ENCODE measurements at places on chromosomes 2 and 18. TPM values are rescaled to one million over a fixed set of nuclear protein-coding genes. Genes with fewer than 3 reads are reported as not detected.

DNA sequence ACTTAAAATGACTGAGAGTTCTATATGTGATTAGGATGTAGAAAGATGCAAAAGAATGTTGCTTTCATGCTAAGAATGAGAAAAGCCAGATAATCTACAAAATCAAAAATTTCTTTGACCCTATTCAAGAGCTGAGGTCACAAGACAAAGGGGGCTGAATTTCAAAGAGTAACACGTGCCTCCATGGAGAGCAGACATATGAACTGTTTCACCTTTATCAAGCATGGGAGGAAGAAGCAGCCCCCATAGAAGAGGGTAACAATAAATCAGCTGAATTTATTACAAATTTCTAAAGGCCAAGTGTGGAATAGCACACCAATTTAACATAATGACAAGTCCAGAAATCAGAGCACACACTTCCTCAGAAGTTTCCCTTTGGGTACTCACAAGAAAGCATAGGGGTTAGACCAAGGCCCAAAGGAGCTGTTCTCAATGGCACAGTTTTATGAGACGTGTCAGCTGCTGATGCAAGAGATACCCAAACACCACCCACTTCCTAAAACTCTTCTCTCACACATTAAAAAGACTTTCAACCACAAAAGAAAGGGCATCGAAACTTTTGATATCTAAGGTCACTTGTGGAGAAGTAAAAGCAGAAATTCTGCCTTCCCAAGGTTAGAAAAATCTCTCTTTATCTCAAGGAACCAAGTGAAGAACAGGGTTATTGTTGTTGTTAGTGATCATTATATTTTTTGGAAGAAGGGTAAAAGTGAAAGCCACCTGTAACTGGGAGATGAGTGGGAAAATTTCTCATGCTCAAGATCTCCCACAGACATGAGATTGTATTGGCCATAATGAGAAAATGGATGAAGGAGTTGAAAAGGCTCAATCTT lies 950.1 kb downstream of the TRIB2 start:
- no peak overlapping the region for H3K27ac ChIP-seq
- no peaks in the 10 kb centered on the region for H3K4me1 ChIP-seq
- H3K36me3 ChIP-seq = no peaks in the 10 kb centered on the region
- no peak for DNase-seq
- no peak overlapping the region for H3K4me3 ChIP-seq
- no peaks in the 10 kb centered on the region for H3K27me3 ChIP-seq

DNA sequence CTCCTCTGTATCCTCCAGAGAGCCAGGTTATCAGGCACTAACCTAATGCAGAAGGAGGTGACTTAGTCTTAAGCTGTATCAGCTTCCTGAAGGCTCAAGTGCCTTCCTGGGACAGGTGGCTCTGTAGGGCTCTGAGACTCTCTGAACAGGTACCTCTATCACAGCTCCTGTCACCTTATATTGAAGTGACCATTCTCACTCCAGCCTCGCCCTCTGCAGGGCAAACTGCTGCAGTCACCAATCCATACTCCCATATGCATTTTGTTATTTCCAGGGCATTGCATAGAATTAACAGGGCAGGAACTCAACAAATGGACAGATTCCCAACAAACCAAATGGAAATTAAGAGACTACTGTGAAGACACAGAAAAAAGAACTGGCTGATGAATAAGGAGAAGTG lies 203.0 kb upstream of the REV1 start:
- no peaks in the 10 kb centered on the region for H3K36me3 ChIP-seq
- no peak overlapping the region for H3K27ac ChIP-seq
- H3K4me1 ChIP-seq = no peaks in the 10 kb centered on the region
- H3K27me3 ChIP-seq = no peaks in the 10 kb centered on the region
- H3K4me3 ChIP-seq = no peak overlapping the region

The RETREG2 gene
- total RNA-seq = 50.2 TPM

DNA sequence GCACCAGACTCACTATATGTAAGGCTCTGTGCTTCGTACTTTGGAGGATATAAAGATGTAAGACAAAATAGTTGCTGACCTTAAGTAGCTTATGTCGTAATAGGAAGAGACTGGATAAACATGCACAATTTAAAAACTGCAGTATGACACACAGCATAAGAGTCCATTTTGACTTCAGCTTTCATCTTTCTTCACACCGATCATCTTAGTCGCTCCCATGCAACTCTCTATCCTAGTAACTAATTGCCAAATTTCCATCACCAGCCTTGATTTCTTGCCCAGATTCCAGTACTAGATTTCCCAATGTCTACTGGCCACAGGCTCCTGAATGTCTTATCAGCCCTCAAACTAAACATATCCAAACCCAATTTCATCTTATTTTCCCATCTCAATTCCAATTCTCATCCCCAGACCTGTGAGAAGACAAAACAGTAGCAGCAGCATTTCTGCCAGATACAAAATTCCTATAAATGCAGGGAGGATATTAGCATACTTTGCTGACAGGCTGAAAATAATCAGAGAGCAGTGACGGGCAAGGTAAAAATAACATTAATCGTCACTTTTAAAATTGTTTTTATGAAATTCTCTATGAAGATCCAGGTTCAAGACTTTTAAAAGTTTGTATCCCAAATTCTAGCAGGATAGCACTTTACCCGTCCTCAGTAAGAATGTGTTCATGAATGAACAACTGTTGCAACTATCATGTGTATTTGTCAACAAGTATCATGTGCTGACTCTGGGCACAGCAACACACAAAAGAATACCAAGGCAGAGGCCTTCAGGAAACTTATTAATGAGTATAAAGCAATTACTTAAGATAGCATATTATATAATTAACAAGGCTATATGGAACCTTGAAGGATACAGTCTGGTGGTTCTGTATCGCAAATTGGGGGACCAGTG lies 42.2 kb downstream of the KIDINS220 start:
- H3K36me3 ChIP-seq = peaks cover 4% of the 10 kb centered on the region
- no peak for DNase-seq
- no peaks in the 10 kb centered on the region for H3K27me3 ChIP-seq
- H3K27ac ChIP-seq = no peak overlapping the region
- H3K4me1 ChIP-seq = no peaks in the 10 kb centered on the region
- H3K4me3 ChIP-seq = no peak overlapping the region

DNA sequence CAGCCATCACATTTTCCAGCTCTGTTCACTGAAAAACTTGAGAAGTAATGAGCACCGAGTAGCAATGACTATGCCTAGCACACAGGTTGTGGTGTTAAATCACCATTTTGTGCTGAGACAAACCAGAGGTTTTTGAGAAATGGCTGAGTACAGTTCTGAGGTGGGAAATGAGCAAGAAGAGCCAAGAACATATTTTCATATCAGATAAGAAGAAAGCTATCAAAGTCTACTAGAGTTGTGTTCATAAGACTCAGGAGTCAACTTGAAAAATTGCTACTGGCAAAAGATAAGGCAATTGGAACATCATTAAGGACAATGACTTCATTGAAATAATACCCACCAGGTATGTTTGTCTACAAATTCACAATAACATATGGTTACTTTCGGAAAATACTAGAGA lies 108.1 kb downstream of the RIT2 start:
- no peak for DNase-seq
- no peak overlapping the region for H3K27ac ChIP-seq
- H3K4me3 ChIP-seq = no peak overlapping the region
- H3K27me3 ChIP-seq = no peaks in the 10 kb centered on the region
